ENCODE measurements at places on chromosomes 6 and 20. TPM values are rescaled to one million over a fixed set of nuclear protein-coding genes. Genes with fewer than 3 reads are reported as not detected.

Gene TFAP2D
- not detected for polyA plus RNA-seq

Gene ABHD16B
- polyA plus RNA-seq: not detected

Gene OR12D3
- polyA plus RNA-seq: not detected

Gene SMLR1
- 1.9 TPM for polyA plus RNA-seq

Gene FAM83B
- 11.1 TPM for polyA plus RNA-seq

Gene AGER
- 28.0 TPM for polyA plus RNA-seq

Gene CLPSL1
- 2.2 TPM for polyA plus RNA-seq

Gene RAET1L
- not detected for polyA plus RNA-seq

Gene LZTS3
- 13.7 TPM for polyA plus RNA-seq

Gene KCNK5
- 9.6 TPM for polyA plus RNA-seq

Gene ZFP57
- 0.33 TPM for polyA plus RNA-seq
